Memory B cell (primary cell): ENCODE measurements at places on chromosomes 1 and 21.

DNA sequence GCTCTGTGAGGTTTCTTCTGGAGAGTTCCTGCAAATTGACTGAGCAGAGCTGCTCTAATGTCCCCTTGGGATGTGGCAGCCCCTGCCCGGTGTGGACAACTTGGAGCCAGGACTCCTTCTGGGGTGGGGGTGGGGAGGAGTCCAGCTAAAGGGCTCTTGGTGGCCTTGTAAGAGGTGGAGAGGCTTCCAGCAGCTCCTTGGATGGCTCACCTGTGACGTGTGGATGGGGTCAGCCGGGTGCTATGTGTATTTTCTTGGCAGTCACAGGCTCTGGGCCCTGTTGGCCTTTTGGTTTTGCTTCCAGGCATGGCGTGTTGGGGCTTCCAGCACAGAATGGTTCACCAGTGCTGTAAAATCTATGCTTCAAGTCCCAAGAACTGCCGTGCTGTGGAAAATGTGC, 38.2 kb downstream of the TRAPPC10 start:
- DNase-seq = no peak

DNA sequence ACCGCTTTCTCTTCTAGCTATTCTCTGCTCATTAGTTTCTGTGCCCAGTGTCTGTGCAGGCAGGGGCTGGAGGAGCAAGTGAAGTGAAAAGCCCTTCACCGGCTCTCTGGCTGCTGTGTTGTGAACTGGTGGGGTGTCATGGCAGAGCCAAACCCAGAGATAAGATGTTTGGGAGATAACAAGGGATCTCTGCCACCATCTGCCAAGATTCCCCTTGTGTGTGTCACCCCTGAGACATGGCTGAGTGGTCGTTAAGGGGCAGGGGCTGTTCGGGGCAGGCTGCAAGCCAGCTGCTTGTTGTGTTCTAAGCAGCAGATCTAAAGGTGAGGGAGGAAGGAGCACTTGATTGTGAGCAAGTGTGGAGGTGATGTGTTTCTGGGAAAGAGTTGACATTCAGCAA, 24.5 kb downstream of the CNIH3 start:
- DNase-seq = no peak

- no peak for DNase-seq
These were observed 34.7 kb upstream of the TMEM125 start for GRCh38 chr1:43235040-43235439.

DNA sequence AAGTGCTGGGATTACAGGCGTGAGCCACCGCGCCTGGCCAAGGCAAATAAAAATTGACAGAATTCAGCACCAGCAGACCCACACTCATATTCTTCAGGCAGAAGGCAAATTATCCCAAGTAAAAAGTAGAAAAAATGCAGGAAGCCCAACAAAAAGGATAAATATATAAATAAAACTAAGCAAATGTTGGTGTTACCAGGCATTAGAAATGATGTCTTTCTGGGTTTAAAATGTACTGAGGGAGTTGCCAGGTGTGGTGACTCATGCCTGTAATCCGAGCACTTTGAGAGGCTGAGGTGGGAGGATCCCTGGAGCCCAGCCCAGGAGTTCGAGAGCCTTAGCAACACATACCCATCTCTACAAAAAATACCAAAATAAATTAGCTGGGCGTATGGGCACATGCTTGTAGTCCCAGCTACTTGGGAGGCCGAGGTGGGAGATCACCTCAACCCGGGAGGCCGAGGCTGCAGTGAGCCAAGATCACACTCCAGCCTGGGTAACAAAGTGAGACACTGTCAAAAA, 6.3 kb downstream of the INTS11 start:
- no peak for DNase-seq

DNA sequence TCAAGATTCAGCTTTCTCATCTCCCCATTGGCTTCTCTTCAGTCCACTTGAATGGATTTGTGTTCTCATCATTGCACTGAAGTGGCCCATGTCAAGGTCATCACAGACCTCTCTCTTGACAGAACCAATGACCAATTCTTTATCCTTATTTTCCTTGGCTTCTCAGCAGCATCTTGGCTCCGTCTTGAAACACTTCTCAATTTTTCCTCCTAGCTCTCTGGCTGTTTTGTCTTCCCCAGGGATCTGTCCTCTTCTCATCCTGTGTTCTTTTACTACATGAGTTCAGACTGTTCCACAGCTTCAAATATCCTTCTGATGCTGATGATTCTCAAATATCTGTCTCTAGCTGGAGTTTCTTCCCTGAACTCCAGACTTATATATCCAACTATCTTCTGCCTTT, 78.6 kb downstream of the COLGALT2 start:
- DNase-seq = no peak

DNA sequence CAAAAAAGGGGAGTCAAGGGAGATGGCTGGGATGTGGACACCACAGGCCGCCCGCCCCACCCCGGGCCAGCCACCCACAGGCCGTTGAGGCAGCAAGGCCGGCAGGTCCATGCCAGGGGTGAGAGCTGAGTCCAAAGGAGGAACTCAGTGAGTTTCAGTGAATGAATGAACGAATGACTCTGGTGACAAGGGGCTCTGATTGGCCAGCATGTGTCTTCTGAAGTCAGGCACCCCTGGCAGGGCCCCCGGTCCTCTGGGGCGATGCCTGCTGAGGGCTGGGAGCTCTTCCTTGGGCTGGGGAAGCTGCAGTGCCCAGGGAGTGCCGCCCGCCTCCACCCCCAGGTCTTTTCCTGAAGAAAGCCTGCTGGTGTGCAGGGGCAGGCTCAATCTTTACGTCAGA, 236.1 kb upstream of the VAMP3 start:
- DNase-seq = no peak

DNA sequence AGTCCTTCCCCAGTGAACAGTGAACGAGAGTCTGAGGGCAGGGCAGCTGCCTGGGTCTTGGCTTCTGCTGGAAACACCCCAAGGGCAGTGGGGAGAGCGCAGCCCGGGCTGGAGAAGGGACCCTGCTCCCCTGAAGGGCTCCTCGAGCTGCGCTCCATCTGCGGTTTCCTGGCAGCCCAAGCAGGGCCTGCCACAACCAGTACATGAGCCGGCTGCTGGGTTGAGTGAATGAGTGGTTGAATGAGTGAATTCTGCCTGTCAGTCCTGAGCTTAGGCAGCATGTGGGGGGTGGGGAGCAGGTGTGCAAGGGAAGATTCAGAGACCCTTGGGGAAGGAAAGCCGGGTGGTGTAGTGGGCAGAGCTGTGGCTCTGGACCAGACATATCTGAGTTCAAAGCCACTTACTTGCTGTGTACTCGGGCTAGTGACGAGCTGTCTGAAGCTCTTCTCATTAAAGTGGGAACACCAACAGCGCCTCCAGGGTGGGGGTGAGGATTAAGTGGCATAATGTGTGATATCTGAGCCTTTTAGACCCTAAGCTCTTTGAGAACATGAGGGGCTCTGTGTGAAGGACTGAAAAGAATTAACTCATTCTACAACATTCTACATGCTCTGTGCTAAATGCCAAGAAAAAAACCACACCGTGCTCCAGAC, 3.7 kb downstream of the OPRD1 start:
- no peak for DNase-seq

- peak; percentile 71 for DNase-seq
These were observed 835 bp downstream of the PGM1 start for GRCh38 chr1:63593886-63594605.
